ENCODE measurements at places on chromosomes 7 and 10. TPM values are rescaled to one million over a fixed set of nuclear protein-coding genes. Genes with fewer than 3 reads are reported as not detected.

Gene RAPGEF5
- 0.16 TPM for total RNA-seq

Gene ZNF680
- 2.2 TPM for total RNA-seq

Gene NFE2L3
- total RNA-seq: 9.5 TPM

Gene NRP1
- total RNA-seq: 67.9 TPM

Gene FAM3C
- total RNA-seq: 43.9 TPM

Gene MSMB
- total RNA-seq: not detected

Gene KLHL7
- total RNA-seq: 24.6 TPM

Gene GPC2
- total RNA-seq: 1.0 TPM

Gene UNC5B
- total RNA-seq: 1.5 TPM

Gene HGF
- not detected for total RNA-seq

Gene HOXA11
- 0.75 TPM for total RNA-seq

Gene KIF5B
- 65.1 TPM for total RNA-seq

Gene SRRM3
- 11.1 TPM for total RNA-seq

Gene PPIF
- 130 TPM for total RNA-seq

Gene STEAP1
- total RNA-seq: 18.0 TPM

Gene EPO
- total RNA-seq: not detected

Gene MYO1G
- 0.16 TPM for total RNA-seq

Gene NXPH1
- not detected for total RNA-seq

Gene LRIT2
- total RNA-seq: not detected

Gene H2BK1
- total RNA-seq: not detected

Gene HYAL4
- not detected for total RNA-seq

Gene CDHR3
- total RNA-seq: 5.0 TPM

Gene TMEM178B
- 1.5 TPM for total RNA-seq

Gene GLUD1
- total RNA-seq: 98.2 TPM

Gene RNF133
- not detected for total RNA-seq

Gene EXOSC1
- 53.6 TPM for total RNA-seq

Gene GLI3
- total RNA-seq: 0.24 TPM

Gene WDFY4
- not detected for total RNA-seq

Gene PRKG1
- not detected for total RNA-seq

Gene CCDC3
- 1.2 TPM for total RNA-seq

Gene SLC12A9
- total RNA-seq: 14.8 TPM

Gene FFAR4
- 0.13 TPM for total RNA-seq

Gene HOXA13
- total RNA-seq: 1.7 TPM

Gene TMEM270
- total RNA-seq: 0.22 TPM

Gene ANAPC16
- 87.0 TPM for total RNA-seq

Gene EVX1
- 0.14 TPM for total RNA-seq

Gene POLR2J3
- 43.8 TPM for total RNA-seq

Gene CNNM1
- total RNA-seq: 26.9 TPM

Gene EN2
- 1.0 TPM for total RNA-seq

Gene FOXI2
- total RNA-seq: not detected

Gene HTR5A
- total RNA-seq: not detected

Gene HOXA10
- total RNA-seq: 7.7 TPM

Gene SPDYE1
- total RNA-seq: not detected

Gene PAX4
- not detected for total RNA-seq

Gene OR6B1
- not detected for total RNA-seq

Gene CPN1
- 0.26 TPM for total RNA-seq

Gene ANXA11
- 218 TPM for total RNA-seq
